Upper lobe of right lung (tissue), 1 donor: ENCODE measurements at places on chromosomes 11 and 22. TPM values are rescaled to one million over a fixed set of nuclear protein-coding genes. Genes with fewer than 3 reads are reported as not detected.

The LMF2 gene
- 65.8 TPM for total RNA-seq

The SCUBE2 gene
- 9.9 TPM for total RNA-seq

The KCNQ1 gene
- total RNA-seq: 52.9 TPM

The FGF19 gene
- not detected for total RNA-seq

The ACRV1 gene
- total RNA-seq: not detected

The ADAMTS15 gene
- 8.2 TPM for total RNA-seq

The RFPL3 gene
- not detected for total RNA-seq

The GRM5 gene
- total RNA-seq: 0.06 TPM

GRCh38 chr22:35575116-35575748 lies 34.6 kb downstream of the RASD2 start:
- H3K4me3 ChIP-seq: no peak overlapping the region
- H3K27me3 ChIP-seq: no peaks in the 10 kb centered on the region
- no peaks in the 10 kb centered on the region for H3K36me3 ChIP-seq
- no peaks in the 10 kb centered on the region for H3K4me1 ChIP-seq

DNA sequence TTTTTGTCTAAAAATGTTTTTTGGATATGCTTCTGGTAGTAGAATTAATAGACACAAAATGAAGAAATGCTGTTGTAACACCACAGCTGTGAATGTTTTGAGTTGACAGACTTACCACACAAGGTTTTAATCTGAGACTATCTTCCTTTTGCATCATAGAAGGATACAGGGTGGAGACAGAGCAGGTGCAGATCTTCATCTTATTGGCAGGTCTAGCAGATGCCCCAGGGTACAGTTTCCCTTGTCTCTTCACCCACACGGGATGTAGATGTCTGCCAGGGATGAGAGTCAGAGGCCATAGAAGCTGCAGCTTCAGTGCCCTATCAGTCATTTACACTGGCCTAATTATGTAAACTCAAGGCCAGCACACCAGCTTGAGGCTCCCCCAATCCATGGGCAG lies 985 bp downstream of the OOSP3 start:
- no peak for DNase-seq
- no peaks in the 10 kb centered on the region for H3K36me3 ChIP-seq
- no peaks in the 10 kb centered on the region for H3K4me1 ChIP-seq
- H3K4me3 ChIP-seq: no peak overlapping the region
- H3K27me3 ChIP-seq: no peaks in the 10 kb centered on the region
- no peak overlapping the region for H3K27ac ChIP-seq

DNA sequence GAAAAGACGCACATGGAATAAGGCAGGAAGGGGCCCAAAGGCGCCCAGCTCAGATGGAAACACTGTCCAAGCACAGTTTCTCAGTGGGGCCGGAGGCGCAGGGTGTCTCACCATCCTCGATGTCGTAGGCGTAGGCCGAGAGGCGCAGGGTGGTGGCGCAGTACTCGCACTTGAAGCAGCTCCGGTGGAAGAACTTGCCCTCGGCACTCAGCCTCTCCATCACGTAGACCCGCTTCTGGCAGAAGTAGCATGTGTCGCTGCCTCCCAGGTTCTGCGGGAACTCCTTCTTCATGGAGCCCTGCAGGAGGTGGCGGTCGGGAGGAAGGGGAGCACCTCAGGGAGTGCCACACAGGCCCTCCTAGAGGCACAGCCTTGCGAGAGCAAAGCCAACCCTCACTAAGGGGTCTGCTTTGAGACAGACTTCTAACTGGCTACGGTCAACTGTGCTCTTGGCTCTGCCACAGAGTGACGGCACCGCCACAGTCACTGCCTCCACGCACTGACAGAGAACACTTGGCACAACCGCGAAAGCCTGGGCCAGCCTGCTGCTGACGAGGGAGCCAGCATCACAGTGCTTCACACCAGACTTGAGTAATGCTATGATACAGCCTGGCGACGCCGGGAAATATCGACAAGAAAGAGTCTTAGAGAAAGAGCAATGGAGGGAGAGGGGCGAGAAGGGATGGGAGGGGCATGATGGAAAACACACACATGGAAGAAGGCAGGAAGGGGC lies 97.6 kb upstream of the BID start:
- H3K36me3 ChIP-seq: peaks cover 30% of the 10 kb centered on the region
- DNase-seq: no peak
- no peak overlapping the region for H3K4me3 ChIP-seq
- H3K27ac ChIP-seq: no peak overlapping the region

- peak overlapping the region; percentile 49 for H3K27ac ChIP-seq
- H3K4me3 ChIP-seq: no peak overlapping the region
- peaks cover 4% of the 10 kb centered on the region for H3K36me3 ChIP-seq
- no peaks in the 10 kb centered on the region for H3K27me3 ChIP-seq
- peaks cover 23% of the 10 kb centered on the region for H3K4me1 ChIP-seq
Measured at GRCh38 chr11:74809801-74810200, 61.2 kb downstream of the RNF169 start.

DNA sequence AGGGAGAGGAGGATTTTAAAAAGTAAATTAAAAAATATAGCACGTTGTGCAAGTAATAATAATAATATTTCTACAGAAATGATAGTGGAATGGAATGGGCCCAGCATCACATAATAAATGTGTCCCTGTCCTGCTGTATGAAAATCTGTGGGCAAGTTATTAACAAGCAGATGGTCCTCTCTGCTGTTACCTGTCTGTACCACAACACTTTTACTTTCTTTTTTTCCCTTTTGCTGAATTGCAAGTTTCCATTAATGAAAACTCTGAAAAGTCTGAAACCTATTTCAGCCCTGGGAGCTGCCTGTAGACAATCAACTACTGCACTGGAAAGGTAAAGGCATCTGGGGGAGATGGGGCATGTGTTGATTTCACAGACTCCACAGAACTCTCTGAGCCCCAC lies 937.1 kb downstream of the OPCML start:
- H3K27me3 ChIP-seq: no peaks in the 10 kb centered on the region
- no peak overlapping the region for H3K4me3 ChIP-seq
- no peaks in the 10 kb centered on the region for H3K4me1 ChIP-seq
- no peaks in the 10 kb centered on the region for H3K36me3 ChIP-seq
- H3K27ac ChIP-seq: no peak overlapping the region

GRCh38 chr22:43152357-43153071 lies 1.2 kb downstream of the TSPO start:
- no peaks in the 10 kb centered on the region for H3K36me3 ChIP-seq
- peaks cover 11% of the 10 kb centered on the region for H3K4me1 ChIP-seq
- peak; percentile 92 for DNase-seq
- peak overlapping the region; percentile 90 for H3K27ac ChIP-seq
- peak overlapping the region; percentile 96 for H3K4me3 ChIP-seq
- no peaks in the 10 kb centered on the region for H3K27me3 ChIP-seq

- peaks cover 23% of the 10 kb centered on the region for H3K4me1 ChIP-seq
- no peaks in the 10 kb centered on the region for H3K36me3 ChIP-seq
- no peaks in the 10 kb centered on the region for H3K27me3 ChIP-seq
- DNase-seq: no peak
- H3K4me3 ChIP-seq: no peak overlapping the region
Measured at GRCh38 chr11:111819829-111820237, 51.5 kb downstream of the ALG9 start.

DNA sequence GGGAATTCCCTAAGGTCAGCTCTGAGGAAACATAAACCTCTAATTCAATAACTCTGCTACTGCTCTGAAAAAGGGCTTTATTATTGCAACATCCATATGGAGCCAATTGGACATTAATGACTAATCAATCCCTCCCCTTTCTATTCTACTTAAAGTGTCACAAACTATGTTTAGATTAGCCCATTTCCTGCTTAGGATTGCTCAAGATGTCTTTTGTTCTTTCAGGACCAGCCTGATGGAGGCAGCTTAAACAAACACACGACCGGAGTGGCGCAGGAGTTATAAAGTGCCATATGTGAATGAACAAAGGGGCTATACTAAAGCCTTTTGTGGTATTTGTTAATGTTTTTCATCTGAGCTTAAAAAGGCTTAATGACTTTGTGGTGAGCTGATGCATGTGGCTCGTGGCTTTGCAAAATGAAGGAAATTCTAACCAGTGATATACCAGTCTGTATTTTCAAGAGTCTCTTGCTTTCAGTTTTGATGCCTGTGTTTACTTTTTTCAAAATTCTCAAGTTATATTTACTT lies 354.4 kb downstream of the SOX6 start:
- DNase-seq: peak; percentile 48
- peaks cover 7% of the 10 kb centered on the region for H3K4me1 ChIP-seq
- H3K27ac ChIP-seq: peak overlapping the region; percentile 32
- H3K27me3 ChIP-seq: no peaks in the 10 kb centered on the region
- no peaks in the 10 kb centered on the region for H3K36me3 ChIP-seq

DNA sequence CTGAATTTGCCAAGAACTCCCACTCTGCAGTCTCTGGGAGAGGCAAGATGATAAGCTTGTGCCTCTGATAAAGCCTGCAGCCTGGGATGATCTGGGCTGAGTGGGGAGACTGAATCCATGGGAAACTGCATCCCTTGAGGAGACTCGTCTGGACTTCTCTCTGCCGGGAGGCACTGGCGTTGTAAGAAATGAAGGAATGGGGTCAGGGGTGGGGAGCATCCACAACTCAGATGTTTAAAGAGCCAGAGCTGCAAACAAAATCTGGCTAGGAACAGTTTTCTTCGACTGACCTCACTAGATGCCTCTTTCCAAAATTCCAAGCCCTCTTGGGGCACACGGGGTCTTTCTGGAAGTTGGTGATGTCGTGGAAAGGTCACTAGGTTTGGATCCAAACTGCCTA lies 64.4 kb downstream of the SPON1 start:
- H3K27ac ChIP-seq: no peak overlapping the region
- H3K4me3 ChIP-seq: no peak overlapping the region
- peaks cover 14% of the 10 kb centered on the region for H3K4me1 ChIP-seq
- no peak for DNase-seq

DNA sequence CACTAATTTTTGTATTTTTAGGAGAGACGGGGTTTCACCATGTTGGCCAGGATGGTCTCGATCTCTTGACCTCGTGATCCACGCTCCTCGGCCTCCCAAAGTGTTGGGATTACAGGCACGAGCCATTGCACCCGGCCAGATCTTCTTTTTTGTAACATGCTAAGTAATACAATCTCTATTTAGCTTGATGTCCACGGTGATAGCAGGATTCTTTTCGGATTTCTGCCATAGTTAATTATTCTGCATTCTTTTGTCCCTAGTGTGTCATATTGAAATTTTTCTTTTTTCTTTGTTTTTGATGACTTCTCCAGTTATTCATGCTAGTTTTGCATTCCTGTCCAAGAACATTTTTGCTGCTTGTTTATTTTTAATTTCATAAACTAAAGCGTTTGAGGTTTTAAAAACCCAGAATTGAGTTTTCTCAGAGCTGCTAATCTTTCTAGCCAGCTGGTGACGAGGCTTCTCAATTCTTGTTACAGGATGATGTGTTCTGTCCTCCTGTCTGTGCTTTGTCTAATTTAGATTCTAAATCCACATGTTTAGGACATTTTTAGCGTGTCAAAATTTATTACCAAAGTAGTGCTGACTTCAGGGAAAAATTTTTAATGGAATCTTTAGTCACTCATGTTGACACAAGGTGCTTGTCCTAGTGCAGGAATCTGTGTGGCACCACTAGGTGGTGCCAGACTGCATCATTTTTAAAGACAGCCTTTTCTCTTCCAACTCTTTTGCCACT lies 21.8 kb downstream of the NF2 start:
- H3K27ac ChIP-seq: no peak overlapping the region
- peaks cover 50% of the 10 kb centered on the region for H3K4me1 ChIP-seq
- H3K36me3 ChIP-seq: no peaks in the 10 kb centered on the region
- no peaks in the 10 kb centered on the region for H3K27me3 ChIP-seq
- H3K4me3 ChIP-seq: no peak overlapping the region
- DNase-seq: no peak

- no peak overlapping the region for H3K27ac ChIP-seq
- H3K4me3 ChIP-seq: no peak overlapping the region
- H3K36me3 ChIP-seq: peaks cover 34% of the 10 kb centered on the region
- no peaks in the 10 kb centered on the region for H3K27me3 ChIP-seq
Measured at GRCh38 chr11:116953530-116954285, 116.3 kb upstream of the APOA1 start.

GRCh38 chr22:28896611-28897010 lies 13.2 kb downstream of the ZNRF3 start:
- H3K36me3 ChIP-seq: no peaks in the 10 kb centered on the region
- peaks cover 26% of the 10 kb centered on the region for H3K4me1 ChIP-seq

DNA sequence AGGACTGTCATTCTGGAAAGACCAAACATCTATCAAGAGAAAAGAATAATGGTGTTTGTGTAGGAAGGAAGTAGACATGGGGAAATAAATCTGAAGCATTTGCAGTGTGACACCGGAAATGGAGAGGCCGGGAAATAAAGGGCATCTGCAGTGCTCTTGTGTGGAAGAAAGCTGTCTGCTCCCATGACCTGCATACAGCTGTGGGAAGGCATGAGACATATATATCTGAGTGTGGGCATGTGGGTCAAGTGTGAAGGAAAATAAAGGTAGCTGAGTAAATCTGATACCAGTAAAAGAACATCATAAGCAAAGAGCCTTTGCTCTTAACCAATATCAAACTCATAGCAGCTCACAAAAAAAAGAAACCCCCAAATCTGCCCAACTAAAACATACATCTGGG lies 72.1 kb upstream of the OR5AK2 start:
- no peak for DNase-seq
- no peak overlapping the region for H3K4me3 ChIP-seq
- H3K4me1 ChIP-seq: peaks cover 5% of the 10 kb centered on the region
- peak overlapping the region; percentile 17 for H3K27ac ChIP-seq
- no peaks in the 10 kb centered on the region for H3K36me3 ChIP-seq

- no peaks in the 10 kb centered on the region for H3K36me3 ChIP-seq
- no peak for DNase-seq
- H3K27me3 ChIP-seq: no peaks in the 10 kb centered on the region
Measured at GRCh38 chr11:27002431-27002830, 8.5 kb downstream of the FIBIN start.

DNA sequence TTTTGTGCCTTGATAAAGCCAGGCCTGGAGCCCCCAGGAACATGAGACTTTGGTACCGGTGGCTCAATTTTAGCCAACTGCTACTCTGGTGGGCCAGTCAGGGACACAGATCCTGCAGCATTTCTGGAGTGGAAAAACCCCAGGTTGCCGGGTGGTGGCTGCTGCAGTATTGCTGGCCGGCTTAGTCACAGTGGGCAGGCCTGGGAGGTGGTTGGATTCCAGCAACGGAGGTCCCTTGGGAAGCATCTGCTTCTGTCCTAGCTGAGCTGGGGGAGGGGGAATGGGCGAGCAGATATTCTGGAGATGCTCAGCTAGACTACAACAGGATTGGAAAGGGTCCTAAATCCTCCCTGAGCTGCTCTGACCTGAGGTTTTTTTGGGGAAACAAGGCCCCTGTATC lies 31.6 kb upstream of the ACCSL start:
- no peak overlapping the region for H3K4me3 ChIP-seq
- no peaks in the 10 kb centered on the region for H3K36me3 ChIP-seq
- no peak for DNase-seq
- no peaks in the 10 kb centered on the region for H3K27me3 ChIP-seq

GRCh38 chr11:121159741-121160140 lies 58.7 kb downstream of the TECTA start:
- no peaks in the 10 kb centered on the region for H3K4me1 ChIP-seq
- H3K27me3 ChIP-seq: no peaks in the 10 kb centered on the region
- no peak for DNase-seq
- H3K36me3 ChIP-seq: no peaks in the 10 kb centered on the region
- H3K4me3 ChIP-seq: no peak overlapping the region

- peak overlapping the region; percentile 88 for H3K27ac ChIP-seq
- no peaks in the 10 kb centered on the region for H3K27me3 ChIP-seq
- H3K4me3 ChIP-seq: peak overlapping the region; percentile 87
- peak; percentile 78 for DNase-seq
- peaks cover 26% of the 10 kb centered on the region for H3K36me3 ChIP-seq
Measured at GRCh38 chr11:117179048-117179999, 781 bp downstream of the SIDT2 start.

GRCh38 chr11:76385903-76386302 lies 4.8 kb downstream of the GVQW3 start:
- no peak for DNase-seq
- H3K4me3 ChIP-seq: no peak overlapping the region
- H3K27ac ChIP-seq: no peak overlapping the region
- peaks cover 13% of the 10 kb centered on the region for H3K4me1 ChIP-seq
